Bone marrow (tissue), 2 donors: ENCODE measurements at places on chromosomes 3 and 15.

- DNase-seq = no peak
Measured at GRCh38 chr3:177444696-177445095, 247.4 kb upstream of the TBL1XR1 start.

DNA sequence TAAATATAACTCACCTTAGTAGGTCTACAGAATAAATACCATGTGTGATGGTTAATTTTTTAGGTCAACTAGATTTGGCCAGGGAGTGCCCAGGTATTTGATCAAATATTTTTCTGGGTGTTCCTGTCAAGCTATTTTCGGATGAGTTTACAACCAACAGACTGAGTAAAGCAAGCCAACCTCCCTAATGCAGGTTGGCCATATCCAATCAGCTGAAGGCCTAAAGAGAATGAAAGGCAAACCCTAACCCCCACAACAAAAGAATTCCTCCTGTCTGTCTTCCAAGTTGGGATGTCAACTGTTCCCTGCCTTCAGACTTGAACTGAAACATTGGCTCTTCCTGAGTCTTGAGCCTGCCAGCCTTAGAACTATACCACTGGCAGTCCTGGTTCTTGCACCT is 28.6 kb downstream of the TASOR start:
- DNase-seq = no peak

DNA sequence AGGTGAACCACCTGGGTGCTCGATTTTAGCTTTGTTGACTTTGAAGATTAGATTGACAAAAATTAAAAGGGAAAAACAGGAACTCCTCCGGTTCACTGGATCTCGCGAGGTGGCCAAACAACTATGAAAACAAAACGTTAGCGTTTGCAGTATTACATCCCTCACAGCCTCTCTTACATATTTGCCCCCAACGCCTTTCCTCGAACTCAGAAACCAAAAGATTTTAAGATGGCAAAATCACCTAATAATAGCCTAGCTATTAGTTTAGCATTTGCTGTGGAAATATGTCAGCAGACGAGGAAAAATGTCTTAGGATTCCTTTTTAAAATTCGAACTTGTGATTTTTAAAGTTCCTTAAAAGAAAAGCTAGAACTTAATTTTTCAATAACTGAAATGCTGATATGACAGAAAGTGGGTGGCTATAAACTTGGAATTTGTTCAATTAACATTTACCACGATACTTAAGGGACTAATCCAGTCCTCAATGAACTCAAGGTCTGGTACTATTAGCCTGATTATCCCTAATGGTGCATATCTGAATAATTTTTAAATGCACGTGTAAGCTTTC is 491 bp upstream of the SENP7 start:
- DNase-seq = no peak

DNA sequence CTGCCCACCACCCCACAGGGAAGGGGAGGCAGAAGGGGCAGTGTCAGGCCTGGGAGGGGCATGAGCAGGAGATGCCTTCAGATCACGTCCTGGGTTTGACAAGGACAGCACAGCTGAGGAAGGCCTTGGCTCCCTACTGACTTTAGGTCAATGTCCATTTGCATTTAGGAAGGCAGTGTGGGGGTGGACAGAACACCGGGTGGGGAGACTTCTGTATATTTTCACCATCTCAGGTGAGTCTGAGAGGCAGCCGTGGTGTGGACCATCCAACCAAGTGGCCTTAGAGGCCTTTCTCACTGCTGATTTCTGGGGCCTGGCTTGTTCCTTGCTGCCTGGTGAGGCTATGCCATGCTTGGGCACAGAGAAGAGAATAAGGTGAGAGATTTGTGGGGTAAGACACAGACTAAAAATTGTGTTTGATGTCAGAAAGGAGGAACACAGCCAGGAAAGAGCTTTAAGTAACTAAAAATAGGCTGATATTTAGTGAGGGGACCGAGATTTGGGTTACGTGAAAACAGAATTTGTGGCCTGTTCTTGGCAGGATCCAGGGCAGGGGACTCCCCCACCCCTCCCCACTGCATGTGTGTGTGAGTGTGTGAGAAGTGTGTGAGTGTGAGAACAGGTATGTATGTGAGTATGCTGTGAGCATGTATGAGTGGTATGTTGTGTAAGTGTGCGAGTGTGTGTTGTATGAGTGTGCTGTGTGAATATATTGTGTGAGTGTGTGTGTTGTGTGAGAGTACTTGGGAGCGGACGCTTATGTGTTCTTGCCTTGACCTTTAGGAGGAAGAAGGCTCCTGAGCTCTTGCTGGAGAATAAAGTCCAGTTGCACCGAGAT is 11.8 kb upstream of the PLA2G4E start:
- no peak for DNase-seq

DNA sequence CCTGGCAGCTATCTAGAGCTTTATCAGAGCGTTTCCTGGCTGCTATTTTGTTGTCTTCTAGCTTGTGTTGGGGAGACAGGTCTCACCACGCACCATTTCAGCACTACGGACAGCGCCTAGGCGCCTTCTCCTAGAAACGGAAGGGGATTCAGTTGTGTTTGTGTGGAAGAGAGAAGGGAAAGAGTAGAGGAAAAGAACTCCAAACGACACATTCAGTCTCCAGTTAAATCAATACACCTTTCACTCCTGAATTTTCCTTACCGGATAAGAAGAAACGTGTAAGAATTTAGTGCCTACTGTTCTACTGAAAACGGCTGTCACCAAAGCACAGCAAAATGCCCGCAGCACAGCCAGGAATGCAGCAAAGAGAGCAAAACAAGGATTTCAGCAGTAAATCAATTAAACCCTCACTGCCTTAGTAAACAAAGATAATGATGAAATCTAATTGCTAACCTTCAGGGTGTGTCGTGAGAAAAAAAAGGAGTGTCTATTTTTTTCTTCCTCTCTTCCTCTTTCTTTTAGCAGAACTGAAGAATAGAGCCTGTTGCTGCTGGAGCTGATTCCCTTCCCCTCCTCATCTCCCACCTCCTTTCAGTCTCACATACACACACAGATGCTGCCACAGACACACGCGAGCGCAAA is 412 bp upstream of the CTXN2 start:
- DNase-seq = no peak

DNA sequence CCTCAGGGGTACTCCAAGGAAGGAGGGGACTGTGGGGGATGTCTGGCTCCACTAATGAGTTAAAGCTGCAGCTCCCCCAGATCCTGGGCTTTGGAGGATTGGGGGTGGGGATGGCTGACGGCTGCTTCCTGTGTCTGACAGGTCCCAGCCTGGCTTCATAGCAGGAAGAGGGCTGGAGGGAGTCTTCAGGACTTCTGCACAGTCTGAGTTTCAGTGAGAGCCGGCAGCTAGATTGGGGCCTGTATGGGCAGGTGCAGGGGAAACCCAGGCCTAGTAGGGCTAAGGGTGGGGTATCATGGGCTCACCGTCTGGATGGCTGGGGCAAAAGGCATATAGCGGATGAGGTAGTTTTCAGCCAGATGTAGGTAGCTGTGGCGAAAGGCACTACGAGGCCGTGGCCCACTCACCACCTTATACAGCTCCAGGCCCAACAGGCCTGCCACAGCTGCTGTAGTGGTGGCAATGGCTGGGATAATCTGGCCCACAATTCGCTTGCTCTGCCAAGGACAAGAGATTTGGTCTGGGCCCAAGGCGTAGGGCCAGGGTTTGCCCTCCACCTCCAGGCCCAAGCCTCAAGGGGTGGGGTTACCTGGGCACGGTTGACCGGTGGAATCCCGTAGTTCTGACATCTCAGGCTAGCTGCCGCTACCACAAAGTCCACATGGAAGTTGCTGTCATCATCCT is 4.5 kb downstream of the INKA1 start:
- DNase-seq = no peak

- DNase-seq = no peak
Measured at GRCh38 chr3:71704915-71705314, 20.3 kb downstream of the EIF4E3 start.

DNA sequence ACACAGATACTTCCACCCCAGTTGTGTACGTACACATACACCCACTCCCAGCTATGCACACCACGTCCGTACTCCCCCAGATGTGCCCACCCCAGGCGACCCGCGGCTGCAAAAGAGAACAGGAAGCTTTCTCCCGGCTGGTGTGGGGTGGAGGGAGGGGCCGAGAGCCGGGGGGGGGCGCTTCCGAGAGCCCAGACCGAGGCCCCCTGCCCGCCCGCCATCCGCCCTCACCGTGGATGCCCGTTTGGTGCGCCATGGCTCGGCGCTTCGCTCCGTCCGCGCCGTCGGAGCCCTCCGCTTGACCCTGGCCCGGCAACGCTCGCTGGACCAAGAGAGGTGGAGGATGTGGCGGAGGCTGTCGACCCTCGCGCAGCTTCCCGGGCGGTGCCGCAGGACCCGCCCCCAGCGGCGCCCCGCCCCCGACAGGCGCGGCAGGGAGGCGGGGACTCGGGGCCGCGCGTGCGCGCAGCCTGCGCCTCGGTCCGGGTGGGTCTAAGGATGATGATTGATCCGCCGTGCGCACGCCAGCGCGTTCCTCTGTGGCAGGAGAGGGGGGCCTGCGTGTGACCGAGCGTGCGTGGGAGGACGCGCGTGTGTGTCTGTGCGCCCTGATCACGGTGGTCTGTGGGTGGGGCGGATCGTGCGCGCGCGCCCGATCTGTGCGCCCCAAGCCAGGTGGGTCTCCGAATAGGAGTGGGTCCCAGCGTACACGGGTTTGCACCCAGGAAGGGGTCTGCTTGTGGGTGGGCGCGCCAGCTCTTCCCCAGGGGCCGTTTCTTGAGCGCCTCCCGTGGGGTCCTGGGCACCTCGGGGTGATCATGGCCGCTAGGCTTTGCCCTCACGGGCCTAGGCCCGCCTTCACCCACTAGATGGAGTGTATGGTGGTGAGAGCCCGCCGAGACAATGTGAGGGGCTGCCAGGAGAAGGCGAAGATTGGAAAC is at the start of gene TWF2:
TSS of gene TWF2 (minus strand) at position 398 of the 941 bp plus-strand sequence. CDS start at position 256, 142 bp downstream.
- DNase-seq = peak; percentile 56
